Erythroblast (primary cell): ENCODE measurements at places on chromosomes 12 and 14.

- no peak for DNase-seq
Measured at GRCh38 chr14:100268591-100269207, 29.8 kb downstream of the YY1 start.

DNA sequence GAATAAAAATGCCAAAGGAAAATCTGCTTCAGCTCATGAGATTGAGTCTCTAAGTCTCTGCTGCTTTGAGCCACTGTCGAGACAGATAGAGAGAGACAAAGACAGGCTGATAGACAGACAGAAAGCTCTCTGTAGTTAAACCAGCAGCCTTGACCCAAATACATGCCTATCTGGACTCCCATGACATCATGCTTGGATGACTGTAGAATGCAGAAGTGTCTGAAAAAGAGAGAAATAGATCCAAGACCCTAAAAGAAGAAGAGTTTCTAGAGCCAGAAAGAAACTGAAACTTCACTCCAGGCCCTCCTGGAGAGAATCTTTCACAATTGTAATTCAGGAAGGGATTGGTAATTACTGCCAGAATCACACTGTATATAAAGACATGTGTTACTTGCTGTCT, 122.6 kb upstream of the PLXNC1 start:
- no peak for DNase-seq

GRCh38 chr12:130299574-130299973, 38.1 kb upstream of the PIWIL1 start:
- DNase-seq = no peak

- no peak for DNase-seq
Measured at GRCh38 chr12:96172981-96173380, 21.2 kb upstream of the ELK3 start.

DNA sequence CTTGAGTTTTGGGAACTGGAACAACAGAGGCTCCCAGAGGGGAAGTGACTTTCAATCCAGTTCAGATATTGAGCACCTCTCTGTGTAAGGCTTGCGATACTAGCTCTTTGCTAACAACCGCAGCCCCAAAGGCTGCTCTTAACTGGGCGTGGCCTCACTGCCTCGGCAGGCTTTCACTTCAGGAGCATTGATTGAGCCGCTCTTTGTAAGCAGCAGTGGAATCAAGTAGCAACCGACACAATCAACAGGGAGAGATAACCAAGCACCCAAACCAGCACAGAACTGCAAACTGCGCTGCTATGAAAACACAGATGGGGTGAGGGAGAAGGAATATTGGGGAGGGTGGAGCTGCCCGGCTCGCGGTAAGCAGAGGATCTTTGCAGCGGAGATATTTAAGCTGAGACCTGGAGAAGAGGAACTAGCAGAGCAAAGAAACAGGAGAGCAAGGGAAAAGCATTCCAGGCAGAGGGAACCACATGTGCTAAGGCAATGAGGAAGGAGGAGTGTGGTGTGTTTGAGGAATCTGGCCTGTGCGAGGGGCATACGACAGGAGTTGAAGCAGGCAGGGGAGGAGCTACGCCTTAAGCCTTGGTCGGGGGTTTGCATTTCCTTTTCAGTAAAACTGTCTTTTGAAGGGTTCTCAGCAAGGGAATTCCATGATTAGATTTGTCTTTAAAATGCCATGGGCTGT, 17.3 kb upstream of the YY1 start:
- DNase-seq = peak; percentile 83
